ENCODE measurements at places on chromosomes 3 and 15.

GRCh38 chr15:62164014-62164395, 1.1 kb downstream of the C2CD4B start:
- DNase-seq = no peak

- DNase-seq = no peak
Measured at GRCh38 chr15:63362196-63362595, 19.4 kb downstream of the CA12 start.

DNA sequence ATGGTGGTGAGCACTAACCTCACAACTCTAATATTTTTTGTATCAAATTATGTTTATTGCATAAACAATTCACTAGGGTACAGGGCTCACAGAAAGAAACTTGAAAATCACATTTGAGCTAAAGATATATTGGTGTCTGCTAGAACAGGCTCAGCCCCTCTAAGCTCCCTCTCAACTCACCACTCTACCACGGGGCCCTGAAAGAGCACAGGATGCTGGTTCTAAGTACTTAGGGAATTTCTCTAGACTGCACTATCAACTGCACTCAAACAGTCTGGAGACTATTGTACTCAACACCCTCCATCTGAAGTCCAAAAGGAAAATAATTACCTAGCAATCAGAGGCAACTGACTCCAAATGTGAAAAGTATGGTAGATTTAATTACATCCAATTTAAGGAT, 98.7 kb upstream of the STRIT1 start:
- DNase-seq = no peak

GRCh38 chr3:179953993-179954870, 82.5 kb downstream of the PEX5L start:
- no peak for DNase-seq

- DNase-seq = no peak
Measured at GRCh38 chr3:98734735-98735134, 28.4 kb upstream of the ST3GAL6 start.

GRCh38 chr15:53566912-53567311, 192.6 kb downstream of the WDR72 start:
- no peak for DNase-seq

- DNase-seq = peak; percentile 70
Measured at GRCh38 chr3:132448216-132448961, 31.1 kb downstream of the DNAJC13 start.

- no peak for DNase-seq
Measured at GRCh38 chr3:157148196-157148889, 11.6 kb downstream of the CCNL1 start.

DNA sequence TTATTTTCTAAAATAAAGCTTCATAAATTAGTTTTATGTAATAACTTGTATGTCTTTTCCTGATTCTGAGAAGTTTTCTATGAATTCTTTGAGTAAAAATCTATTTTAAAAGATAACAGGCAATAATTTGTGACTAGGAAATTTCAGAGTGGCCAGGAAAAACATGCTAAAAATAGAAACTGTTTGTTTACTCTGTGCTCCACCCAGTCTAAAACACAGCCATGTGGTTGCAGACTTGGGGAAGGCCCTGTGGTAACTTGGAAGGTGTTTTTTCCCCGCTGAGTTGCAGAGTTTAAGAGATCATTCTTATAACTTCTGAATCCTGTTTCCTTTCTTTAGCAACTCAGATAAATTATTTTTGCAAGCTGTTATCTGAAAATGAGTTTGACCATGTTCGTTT, 21.9 kb downstream of the PLCL2 start:
- DNase-seq = peak; percentile 76

DNA sequence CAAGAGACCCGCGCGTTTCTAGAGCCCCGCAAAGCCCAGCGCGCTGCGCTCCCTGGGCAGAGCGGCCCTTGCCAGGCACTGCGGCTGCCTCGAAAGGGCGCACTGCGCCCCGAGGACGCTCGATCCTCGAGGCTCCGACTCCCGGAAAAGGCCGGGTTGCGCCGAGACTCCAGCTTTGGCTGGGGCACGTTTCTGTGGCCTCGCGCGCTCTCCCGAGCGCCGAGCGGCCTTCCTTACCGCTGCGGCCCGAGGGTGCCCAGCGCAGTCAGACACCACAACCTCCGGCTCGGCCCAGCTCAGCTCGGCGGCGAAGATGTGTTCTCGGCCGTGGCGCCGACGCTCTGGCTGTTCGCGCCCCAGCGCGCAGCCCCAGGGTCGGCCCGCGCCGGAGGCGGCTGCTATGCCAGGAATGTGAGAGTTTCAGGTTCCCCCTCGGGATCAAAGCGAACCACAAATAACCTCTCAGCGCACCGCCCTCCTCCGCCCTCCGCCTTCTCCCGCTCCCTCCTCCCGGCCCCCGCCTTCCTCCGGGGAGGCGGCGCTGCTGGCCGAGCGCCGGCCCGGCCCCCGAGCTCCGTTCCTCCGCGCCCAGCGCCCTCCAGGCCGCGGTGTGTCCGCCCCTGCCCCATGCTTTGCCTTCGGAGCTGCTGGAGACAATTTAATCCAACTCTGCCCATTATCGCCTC, at the start of gene AMOTL2:
AMOTL2 (minus strand) TSS at position 343 of the 686 bp plus-strand sequence. CDS start 3,014 bp downstream, outside the sequence.
- DNase-seq = peak; percentile 98

DNA sequence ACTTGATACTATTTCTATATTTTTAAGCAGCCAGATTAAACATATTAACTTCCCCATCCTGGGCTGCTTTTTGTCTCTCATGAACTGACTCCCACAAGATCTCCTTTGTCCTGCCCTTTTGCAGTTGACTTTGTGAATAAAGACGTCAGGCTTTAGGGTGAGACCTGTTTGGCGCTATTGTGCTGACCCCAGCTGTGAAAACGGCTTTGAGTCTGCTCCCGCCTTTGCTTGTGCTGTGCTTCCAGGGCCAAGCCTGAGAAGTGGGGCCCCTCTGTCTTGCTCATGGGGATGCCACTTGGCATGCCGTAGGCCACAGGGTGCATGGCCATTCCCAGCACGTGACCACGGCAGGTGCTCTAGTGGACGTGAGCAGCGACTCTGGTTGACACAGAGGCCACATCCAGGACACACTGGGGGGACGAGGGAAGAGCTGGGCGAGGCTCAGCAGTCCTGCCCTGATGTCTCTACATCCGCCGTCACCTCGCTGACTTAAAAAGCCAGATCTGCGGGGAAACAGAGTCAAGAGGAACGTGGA, 268.9 kb upstream of the LYSMD4 start:
- DNase-seq = no peak

DNA sequence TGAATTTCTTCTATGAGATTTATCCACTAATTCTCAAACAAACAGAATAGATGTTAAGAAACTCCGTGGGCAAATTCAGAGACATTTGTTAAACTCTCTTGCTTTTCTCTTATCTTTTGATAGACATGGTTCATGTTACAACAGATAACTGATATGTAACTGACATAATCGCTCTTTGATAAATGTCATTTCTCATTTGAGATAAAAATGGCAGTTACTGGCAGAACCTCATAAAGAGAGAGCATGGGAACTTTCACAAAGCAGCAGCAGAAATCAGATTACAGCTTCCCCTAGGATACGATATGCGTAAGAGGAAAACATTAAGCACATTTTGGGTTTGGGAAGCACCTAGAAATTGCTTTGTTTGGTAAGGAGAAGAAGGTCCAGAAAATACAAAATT, 126.1 kb downstream of the CADPS start:
- DNase-seq = no peak

GRCh38 chr3:28916713-28917499, 364.0 kb upstream of the RBMS3 start:
- DNase-seq = peak; percentile 82

DNA sequence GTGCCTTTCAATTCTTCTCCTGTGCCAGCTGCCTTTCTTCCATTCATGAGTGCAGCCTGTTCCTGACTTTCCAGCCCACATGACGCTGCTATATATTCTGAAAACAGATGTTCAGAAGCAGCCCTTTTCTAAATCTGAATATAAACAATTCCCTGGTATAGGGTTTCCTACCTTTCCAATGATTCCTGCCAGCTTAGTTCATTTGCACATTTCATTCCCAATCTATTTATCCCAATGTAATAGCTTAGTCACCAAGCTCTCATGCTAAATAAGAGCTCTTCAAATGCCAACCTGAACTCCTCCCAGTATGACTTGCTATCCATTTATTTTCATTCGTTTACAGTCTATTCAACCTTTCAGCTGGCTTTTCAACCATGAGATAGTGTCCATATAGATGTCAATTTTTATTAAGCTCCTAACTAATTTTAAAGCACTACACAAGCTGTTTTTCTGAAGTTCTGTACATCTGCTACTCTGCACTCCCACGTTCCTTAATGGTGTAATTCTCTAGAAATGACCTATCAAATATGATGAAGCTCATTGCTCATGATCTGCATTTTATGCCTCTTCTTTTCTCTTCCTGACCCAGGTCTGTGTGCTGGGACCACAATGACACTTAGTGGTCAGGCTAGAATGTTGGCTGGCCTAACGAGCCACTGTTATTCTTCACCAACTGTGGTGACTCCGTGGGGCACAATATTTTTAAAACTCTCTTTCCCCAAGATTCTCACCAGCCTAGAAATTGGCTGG, 605.0 kb upstream of the TBL1XR1 start:
- peak; percentile 45 for DNase-seq

DNA sequence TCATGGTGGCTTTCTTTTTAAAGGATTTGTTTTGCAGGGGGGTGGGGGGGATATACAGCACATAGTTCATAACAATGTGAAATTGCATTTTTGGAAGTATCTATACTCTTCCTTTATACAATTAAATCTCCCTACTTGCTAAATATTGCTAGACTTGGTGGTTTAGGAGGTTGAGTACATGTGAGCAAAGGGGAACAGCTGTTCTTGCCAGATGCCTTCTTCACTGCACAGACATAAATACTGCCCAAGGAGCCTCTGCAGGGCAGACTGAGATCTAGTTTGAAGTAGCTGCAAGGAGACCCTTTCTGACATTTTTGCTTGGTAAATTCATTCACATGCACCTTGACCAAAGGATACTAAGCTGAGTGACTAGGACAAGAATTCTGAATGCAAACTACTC, 228.6 kb upstream of the IL12A start:
- DNase-seq = no peak

DNA sequence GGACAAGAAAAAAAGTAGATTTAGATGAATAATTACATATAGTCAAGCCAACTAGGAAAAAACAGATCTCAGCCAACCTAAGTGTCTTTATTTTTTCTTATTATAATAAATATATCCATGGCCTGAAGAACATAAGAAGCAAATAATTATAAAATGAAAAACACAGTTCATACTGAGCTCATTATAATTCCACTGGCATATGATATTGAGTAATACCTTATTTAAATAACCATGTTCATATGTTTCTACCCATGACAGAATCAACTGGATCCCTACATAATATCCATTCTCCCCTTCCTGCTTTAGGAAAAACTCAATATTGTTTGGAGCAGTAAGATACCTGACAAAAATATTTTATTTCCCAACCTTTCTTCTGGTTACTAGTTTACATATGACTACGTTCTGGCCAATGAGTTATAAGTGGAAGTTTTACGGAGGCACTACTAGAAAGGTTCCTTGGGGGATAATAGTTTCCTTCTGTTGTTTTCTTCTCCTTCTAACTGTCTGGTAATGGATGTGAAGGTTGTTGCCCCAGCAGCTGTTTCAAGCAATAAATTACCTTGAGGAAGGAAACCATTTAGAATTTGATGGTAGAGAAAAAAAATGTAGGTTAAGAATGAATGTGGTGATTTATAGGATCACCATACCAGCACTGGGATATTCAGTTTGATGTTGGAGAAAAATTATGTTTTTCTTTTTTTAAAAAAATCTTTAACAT, 184.1 kb upstream of the MBNL1 start:
- no peak for DNase-seq

- no peak for DNase-seq
Measured at GRCh38 chr3:50155491-50155878, 361 bp downstream of the SEMA3F start.

DNA sequence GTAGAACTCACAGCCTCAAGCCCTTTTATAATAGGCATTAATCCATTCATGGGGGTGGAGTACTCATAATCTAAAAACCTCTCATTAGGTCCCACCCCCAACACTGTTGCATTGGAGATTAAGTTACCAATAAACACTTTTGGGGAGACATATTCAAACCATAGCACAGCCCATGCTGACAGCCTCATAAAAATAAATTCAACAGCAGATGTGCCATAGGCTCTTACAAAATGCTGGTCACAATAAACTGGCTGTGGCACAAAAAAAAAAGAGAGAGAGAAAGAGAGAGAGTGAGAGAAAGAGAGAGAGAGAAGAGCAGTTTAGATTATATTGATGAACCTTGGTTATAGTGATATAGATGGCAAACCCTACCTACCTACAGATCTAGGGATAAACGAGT, 1000.9 kb downstream of the TUSC7 start:
- DNase-seq = no peak
